Lower leg skin (tissue), 4 donors: ENCODE measurements at places on chromosomes 3 and 15. TPM values are rescaled to one million over a fixed set of nuclear protein-coding genes. Genes with fewer than 3 reads are reported as not detected.

GRCh38 chr15:32646291-32646690, 4.8 kb downstream of the SCG5 start:
- DNase-seq: no peak

- DNase-seq: no peak
These were observed 218.9 kb upstream of the RORA start for GRCh38 chr15:61447981-61448380.

The LMOD3 gene
- not detected for total RNA-seq

DNA sequence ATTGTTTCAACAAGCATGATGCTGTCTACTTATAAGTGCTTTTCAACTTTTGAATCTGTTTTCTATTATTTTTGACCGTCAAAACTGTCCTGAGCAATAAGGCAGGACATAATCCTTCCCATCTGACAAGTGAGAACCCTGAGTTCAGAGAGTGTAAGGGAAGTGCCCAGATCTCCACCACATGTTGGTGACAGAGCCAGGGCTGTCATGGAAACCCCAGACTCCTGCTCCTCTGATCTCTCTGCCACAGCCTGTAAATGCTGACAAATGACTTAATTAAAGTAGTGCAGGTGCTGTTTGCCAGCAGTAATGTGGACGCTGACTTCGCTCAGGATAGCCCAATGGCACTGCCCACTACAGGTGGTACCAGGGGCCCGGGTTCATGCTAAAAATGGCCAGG, 40.3 kb downstream of the SPSB4 start:
- no peak for DNase-seq

DNA sequence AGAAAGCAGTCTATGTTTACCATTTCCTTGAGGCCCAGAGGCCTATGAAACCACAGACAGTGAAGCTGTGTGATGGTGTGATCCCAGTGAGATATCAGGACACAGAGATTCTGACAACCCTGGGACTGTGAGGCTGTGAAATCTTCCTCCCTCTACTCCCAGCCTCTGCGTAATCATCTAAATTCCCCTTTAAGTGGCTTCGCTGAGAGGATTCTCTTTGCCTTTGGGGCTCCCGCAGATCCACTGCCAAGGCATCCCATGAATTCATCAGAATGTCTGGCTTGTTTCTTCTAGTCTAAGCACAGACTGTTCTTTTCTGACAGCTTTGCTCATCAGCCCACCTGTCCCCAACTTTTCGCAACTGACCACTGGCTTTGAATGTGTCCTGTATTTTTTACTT, 901.2 kb upstream of the NR2F2 start:
- DNase-seq: no peak

DNA sequence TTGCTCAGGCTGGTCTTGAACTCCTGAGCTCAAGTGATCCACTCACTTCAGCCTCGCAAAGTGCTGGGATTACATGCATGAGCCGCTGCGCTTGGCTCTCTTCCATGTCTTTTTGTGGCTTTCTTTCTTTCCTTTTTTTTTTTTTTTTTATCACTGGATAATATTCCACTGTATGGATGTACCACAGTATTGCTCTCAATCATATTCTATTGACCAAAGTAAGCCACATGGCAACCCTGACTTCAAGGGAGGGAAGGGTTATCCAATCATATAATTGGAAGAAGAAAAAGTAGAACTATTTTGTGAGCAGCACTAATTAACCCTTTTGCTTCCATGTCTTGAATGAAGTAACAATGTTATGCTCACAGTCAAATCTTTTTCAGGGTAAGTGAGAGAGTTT, 307.0 kb upstream of the RASGRP1 start:
- no peak for DNase-seq

- DNase-seq: no peak
These were observed 1280.5 kb downstream of the OTOL1 start for GRCh38 chr3:162777118-162777517.

- DNase-seq: no peak
These were observed 39.6 kb downstream of the COL8A1 start for GRCh38 chr3:99678023-99678422.

GRCh38 chr3:14512942-14513327, 27.2 kb downstream of the GRIP2 start:
- no peak for DNase-seq

DNA sequence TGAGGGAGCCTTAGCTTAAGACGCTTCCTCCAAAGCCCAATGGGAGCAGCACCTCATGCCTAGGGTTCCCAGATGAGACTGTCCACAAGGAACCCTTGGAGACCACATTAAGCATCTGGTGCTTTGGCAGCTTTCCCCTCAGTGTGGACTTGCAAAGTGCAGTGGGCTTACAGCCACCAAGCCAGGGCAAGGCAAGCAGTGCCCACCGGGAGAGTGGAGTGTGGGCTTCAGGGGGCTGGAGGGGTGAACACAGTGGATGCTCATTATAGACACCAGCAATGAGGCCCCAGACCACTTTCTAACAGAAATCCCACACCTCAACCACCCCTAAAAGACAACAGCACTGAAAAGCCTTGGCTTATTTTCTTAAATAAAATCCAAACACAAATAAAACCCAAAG, 9.1 kb upstream of the MUSTN1 start:
- no peak for DNase-seq

GRCh38 chr3:82386647-82387046, 625.2 kb upstream of the GBE1 start:
- no peak for DNase-seq

DNA sequence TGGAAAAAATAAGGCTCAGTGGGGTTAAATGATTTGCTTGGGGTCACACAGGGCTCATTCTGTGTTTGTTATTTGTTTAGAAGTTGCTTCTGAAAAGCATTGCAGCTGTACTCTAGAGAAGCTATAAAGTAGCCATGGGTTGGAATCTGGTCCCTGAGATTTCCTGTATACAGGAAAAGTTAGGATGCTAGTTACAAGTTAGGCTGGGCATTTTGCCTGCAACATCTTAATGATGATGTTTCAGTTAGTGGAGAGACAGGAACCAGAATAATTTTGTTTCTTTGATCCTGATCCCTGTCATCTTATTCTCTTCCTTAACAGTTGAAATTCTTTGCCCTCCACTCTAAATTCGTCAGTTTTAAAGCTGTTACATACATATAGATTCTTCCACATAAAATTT, 445.3 kb downstream of the OTOL1 start:
- no peak for DNase-seq

DNA sequence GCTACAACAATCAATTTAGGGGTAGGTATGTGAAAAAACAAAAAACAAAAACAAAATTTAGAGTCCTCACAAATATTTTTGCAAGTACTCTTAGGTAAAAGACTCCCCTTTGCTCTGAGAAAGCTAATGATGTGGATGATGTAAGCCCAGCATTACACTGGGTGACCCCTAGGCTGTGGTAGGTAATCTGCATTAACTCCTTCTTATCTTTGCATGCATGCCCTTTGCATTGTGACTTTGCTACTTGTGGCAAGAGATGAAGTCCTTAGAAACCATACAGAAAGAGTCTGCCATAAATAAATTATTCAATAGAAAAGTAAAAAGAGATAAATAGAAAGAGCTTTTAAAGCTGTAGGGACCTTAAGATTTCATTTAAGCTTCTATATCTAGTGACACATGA, 159.7 kb upstream of the MBNL1 start:
- DNase-seq: no peak

DNA sequence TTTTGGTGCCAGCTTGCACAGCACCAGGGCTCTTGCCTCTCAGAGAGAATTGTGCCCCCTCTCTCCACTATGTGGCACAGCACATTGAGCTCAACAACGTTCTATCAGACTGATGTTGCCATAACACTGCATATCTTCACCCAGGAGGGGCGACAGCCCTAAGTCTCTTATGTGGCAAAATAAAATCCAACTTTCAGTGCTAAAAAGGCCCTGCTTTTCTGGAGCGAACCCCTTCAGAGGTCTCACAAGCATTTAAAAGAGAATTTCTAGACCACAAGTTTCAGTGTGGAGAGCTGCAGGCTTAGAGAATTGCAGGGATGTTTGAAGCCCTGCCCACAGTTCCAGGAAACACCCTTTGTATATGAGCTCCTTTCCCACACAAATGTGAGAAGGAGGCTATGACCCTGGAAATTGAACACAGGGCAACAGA, 85.5 kb downstream of the LIPC start:
- DNase-seq: no peak

DNA sequence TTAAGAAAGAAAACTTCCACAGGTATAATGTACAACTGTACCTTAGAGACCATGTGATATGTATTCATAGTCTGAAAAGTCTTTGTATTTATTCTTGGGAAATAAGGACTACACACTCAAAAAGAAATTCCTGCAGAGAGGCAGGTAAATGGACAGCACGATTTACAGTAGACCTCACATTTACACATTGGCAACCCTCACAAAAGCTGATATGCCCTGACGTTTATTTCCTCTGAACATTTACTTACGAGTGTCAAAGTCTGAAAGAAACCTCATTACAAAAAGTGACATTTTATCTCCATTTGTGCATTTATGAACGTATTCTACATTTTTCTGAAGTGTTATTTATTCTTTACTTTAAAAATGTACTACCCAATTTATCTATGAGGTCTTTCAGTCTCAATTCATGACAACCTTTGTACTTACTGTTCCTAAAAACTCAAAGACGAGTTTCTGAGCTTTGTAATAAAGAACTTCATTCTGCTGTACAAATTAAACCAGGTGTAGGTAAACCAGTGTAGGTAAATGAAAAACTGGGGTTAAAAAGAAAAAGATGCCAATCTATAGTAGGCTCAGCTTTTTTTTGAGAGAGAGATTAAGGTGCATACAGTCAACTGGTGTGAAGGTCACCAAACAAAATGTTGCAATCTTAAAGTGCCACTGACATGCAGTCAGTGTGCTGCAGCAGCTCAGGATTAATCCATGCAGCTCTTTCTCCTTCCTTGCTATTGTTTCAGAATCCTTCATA, 44.3 kb downstream of the THRB start:
- no peak for DNase-seq

The EAF2 gene
- total RNA-seq: not detected

DNA sequence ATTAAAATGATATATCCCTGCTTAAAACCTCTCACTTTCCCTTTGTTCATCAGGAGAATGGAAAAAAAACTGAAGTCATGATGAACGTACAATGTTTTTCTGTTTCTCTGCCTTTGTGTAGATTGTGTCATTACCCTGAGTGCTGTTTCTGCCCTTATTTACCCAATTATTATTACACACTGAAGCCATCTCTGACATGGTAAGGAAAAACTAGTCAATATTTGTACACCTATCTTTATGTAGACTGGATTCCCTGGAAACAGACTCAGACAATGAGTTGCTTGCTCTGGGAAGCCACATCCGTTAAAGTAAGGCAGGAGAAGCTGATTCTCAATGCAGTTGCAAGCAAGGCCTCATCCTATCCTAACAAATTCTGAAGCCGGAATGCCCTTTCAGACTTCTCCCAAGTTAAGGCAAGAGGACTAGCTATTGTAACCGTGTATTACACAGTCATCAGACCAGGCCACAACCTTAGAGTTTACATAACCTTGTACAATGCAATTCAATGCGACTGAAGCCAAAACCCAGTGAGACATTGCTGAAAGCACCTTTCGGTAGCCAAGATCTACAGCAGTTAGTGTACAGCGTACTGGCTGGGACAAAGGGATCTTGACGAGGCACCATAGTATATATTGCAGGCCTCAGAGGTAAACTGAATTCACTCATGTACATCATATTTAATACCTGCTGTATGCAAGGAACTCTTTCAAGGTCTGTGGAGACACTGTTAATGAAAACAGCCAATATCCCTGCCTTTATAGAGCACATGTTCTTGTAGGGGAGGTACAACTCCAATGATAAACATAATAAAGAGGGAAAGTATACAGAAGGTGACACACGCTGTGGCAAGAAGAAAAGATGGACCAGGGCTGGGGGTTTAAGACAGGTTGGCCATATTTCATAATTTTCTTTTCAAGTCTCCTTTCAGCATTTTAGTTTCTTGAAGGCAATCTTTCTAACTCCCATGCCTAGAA, 1040.8 kb upstream of the SEMA6D start:
- DNase-seq: peak; percentile 39

DNA sequence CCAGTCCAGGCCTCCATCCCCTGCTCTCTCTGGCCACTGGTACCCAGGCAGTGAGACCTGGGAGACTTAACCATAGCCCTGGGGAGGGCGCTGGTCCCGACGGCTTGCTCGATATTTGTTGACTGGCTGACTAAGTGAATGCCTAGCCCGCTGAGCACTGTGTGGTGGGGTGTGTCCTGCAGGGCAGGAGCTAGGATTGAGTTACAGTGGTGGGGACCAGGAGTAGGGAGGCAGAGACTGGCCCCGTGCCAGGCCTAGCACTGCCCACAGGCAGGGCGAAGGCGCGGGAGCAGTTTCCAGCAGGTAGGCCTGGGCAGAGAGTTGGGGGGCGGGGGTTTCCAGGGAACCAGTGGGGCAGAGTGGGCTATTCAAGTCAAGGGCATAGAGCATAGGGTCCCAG, at the start of gene VILL:
Gene VILL (plus strand): TSS at position 260 of the 400 bp plus-strand sequence. CDS start 2,887 bp downstream, outside the sequence.
- DNase-seq: no peak

The C3orf22 gene
- total RNA-seq: not detected

- no peak for DNase-seq
These were observed 118.8 kb downstream of the LPP start for GRCh38 chr3:188272481-188273372.

The DLL4 gene
- 8.3 TPM for total RNA-seq

- DNase-seq: no peak
These were observed 48.4 kb upstream of the BCL6 start for GRCh38 chr3:187793618-187794017.

The GATM gene
- total RNA-seq: 152 TPM

- DNase-seq: no peak
These were observed 36.0 kb downstream of the RAB8B start for GRCh38 chr15:63225381-63225780.

DNA sequence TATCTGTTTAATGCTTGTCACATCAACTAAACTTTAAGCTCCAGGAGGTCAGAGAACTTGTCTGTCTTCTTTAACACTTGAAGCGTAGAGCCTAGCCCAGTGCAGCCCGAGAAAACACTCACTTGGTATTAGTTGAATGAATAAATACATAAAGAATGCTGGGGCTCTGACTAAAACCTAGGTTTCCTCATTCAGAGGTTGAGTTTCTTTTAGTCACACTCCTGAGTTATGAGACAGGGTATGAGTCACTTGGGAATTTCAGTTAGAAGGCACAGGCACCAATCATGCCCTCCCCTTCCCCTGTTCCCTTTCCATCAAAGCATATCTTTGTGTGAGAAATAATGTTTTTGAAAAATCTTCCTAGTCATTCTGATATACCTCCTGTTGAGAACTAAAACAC, 589.8 kb upstream of the DPPA4 start:
- no peak for DNase-seq

The KBTBD13 gene
- not detected for total RNA-seq

- no peak for DNase-seq
These were observed 265.2 kb upstream of the PROK2 start for GRCh38 chr3:72050048-72050632.

The ANKUB1 gene
- total RNA-seq: not detected

DNA sequence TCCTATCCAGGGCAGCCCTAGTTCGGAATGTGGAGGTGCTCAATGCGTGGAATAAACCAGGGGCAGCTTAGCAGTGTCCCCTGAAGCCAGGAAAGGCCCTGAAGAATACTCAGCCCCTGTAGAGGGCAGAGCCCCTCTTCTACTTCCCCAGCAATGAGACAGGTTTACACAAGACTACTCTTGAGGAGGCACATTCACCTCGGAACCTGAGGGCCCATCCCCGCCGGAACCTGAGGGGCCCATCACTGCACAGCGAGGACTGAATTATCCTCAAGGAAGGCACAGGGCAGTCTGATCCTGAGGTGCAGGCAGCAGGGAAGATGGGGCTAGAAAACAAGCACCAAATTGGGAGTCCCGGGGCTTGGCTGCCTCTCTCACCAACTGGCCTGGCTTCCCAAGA, 22.2 kb downstream of the CCDC13 start:
- peak; percentile 54 for DNase-seq
